ENCODE measurements at places on chromosomes 5 and 9.

- no peak for DNase-seq
Observed at GRCh38 chr9:134053941-134054761, 13.7 kb downstream of the BRD3 start.

- DNase-seq: no peak
Observed at GRCh38 chr5:114977979-114978573, 191.6 kb downstream of the TRIM36 start.

GRCh38 chr5:158648631-158649030 lies 451.1 kb downstream of the EBF1 start:
- DNase-seq: no peak

DNA sequence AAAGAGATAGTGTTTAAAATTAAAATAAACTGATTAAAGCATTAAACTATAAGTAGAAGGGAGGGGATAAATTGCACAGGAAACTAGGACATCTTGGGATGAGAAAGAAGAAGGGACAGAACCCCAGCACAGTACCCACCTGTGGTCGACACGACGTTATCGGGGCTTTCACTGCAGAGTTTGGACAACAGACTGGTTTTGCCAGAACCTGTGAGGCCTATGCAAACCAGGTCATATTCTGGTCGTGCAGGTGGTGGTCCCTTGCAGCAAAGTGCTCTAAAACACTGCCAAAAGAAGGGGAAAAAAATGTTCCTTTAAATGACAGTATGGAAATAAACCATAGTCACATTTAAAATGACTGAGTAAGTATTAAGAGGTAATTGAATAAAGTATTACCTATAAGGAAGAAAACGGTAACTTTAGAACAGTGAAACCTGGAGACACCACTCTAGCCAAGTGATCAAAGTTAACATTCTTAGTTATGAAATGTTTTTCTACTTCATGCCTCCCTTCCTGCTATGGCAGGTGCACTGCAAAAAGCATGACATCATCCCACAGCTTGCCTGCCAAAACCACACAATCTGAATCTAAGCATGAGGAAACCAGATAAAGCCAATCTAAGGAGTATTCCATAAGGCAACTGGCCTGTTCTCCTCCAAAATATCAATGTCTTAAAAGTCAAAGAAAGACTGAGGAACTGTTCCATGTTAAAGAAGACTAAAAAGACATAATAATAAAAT lies 138.6 kb downstream of the ARL15 start:
- no peak for DNase-seq

DNA sequence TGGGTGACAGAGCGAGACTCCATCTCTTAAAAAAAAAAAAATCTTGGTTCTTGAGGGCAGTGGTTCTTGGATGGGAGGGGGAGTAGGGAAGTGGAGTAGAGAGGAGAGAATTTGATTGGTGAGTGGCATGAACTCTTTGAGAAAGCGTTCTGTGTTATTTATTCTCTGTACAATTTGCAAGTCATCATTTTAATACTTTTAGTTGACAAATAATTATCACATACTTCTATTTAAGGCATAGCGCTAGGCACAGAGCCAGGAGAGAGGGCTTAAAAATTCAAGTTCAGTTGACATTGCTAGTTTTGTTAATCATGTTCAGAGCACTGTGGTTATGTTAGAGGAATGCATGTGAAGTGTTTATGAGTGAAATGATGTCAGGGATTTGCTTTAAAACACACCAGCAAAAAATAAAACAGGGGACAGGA lies 24.6 kb downstream of the HSDL2 start:
- no peak for DNase-seq

DNA sequence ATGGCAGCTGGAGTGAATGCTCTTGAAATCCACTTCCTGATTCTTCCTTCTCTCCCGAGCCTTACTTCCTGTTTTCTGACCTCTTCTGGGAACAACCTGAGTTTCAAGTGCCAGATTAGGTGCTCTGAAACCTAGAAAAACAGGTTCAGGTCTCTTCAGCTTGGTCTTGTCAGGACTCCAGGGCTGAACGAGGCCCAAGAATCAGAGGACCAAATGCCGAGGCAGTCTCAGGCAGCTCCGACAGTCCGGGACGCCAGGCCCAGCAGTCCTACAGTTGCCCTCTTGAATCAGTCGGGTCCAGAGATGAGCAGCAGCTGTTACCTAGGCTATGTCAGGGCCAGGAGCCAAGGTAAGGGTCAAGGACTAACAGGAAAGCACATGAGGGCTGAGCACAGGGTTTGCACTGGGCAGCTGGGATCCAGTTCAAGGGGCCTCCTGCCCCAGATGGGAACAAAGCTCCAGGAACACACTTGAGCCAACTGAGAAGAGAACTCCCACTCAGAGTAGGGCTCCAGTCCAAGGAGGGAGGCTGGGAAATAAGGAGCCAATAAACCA lies 38.3 kb upstream of the ADRA1B start:
- peak; percentile 80 for DNase-seq

GRCh38 chr9:33040792-33041431 lies 15.8 kb downstream of the DNAJA1 start:
- no peak for DNase-seq

GRCh38 chr5:103098993-103099392 lies 20.9 kb downstream of the GIN1 start:
- DNase-seq: no peak

DNA sequence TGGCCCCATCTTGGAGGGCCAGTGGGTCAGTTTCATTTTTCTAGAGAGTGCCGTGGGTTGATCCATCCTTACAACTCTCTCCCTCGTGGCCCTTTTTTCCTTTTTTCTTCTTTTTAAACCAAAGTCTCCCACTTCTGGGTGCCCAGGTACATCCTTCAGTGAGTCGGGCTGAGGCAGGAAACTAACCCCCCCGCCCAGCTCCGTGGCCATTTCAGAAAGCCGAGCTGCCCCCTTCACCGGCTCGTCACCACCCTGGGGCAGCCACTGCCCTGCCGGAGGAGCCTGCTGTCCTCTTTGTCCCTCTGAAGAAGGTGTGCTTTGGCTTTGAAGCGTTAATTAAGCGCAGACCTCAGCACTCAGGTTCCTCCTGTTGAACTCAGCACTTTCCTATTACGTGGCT lies 5.2 kb downstream of the CFAP77 start:
- DNase-seq: no peak

GRCh38 chr5:88485531-88485930 lies 216.9 kb upstream of the TMEM161B start:
- DNase-seq: no peak

DNA sequence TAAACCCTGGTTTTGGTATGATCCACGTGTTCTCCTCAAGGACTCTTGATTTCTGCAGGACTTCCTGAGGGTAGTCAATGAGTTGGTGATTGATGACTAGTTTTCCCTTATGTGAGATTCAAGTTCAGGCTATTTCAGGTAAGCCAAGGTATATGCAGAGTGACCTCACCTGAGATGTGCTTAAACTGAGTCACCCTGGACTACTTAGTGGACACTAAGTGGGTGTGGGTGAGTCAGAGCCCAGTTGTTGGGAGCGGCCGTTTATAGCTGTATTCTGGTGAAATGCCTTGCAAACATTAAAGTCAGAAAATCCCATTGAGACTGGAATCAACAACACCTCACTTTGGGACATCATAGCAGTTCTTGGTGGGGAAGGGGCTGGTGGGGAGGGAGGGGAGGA lies 62.9 kb downstream of the SLC28A3 start:
- no peak for DNase-seq

DNA sequence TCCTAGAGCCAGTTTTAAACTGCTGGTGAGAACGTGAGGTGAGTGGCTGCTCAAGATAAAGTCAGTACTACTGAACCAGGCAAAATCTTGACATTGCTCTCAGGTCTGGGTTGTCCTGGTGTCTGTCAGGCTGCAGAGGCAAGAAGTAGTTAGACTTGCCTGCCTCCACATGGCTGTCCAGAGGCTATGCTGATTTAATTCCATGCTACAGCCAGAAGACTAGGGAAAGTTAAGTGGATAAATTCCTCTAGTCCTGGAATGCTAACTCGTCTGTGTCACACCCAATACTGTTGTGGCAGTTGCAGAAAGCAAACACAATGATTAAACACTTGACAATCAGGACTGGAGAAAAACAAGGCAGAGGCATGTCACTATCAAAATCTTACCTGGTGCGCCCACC lies 118.9 kb downstream of the ACER2 start:
- DNase-seq: no peak

GRCh38 chr5:133396814-133397213 lies 215.5 kb downstream of the FSTL4 start:
- no peak for DNase-seq

DNA sequence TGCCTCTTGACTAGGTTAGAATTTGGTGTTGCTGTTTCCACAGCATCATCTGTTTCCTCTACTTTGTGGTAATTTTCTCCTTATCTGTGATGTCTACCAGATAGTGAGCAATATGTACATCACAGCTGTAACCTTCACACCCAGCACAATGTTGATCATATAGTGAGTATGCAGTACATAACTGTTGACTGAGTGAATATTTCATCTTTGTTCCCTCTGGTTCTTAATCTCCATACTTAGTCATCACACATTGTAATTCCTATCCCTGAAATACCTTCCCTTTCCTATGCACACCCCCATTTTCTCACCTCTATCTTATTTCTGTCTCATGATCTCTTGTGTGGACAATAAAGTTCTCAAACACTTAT lies 115.9 kb downstream of the KIF4B start:
- DNase-seq: no peak

Data from NCI-H446 (cell line).